ENCODE measurements at places on chromosomes 12 and 14. TPM values are rescaled to one million over a fixed set of nuclear protein-coding genes. Genes with fewer than 3 reads are reported as not detected.

FITM1 gene
- total RNA-seq = not detected

ATN1 gene
- 15.6 TPM for total RNA-seq

SLCO1C1 gene
- not detected for total RNA-seq

SLCO1A2 gene
- 0.29 TPM for total RNA-seq

CREBL2 gene
- total RNA-seq = 26.5 TPM

TMEM119 gene
- total RNA-seq = 104 TPM
